ENCODE measurements at places on chromosomes 5 and 9. TPM values are rescaled to one million over a fixed set of nuclear protein-coding genes. Genes with fewer than 3 reads are reported as not detected.

The FBXW2 gene
- total RNA-seq = 24.1 TPM

The PCDHA13 gene
- total RNA-seq = not detected

The DDX4 gene
- total RNA-seq = not detected

The EQTN gene
- total RNA-seq = not detected

The FOXD4L5 gene
- not detected for total RNA-seq

The PCDHGB3 gene
- total RNA-seq = 1.5 TPM

The ARL10 gene
- total RNA-seq = 0.79 TPM

The SLC36A3 gene
- not detected for total RNA-seq

The SLC25A51 gene
- total RNA-seq = 34.3 TPM

The MPDZ gene
- total RNA-seq = 14.8 TPM

The LRRC19 gene
- total RNA-seq = not detected

The SLC4A9 gene
- not detected for total RNA-seq

The CFAP77 gene
- not detected for total RNA-seq

The PLAC8L1 gene
- not detected for total RNA-seq

The SGCD gene
- 0.43 TPM for total RNA-seq

The PCDHGA1 gene
- 0.32 TPM for total RNA-seq

The DAB2IP gene
- 16.6 TPM for total RNA-seq

The ADGRV1 gene
- 0.43 TPM for total RNA-seq

The CCDC112 gene
- 8.6 TPM for total RNA-seq

The DRD1 gene
- not detected for total RNA-seq

The IFNB1 gene
- total RNA-seq = not detected

Measured in HT1080 (cell line).